ENCODE measurements at places on chromosomes 2 and 18.

- DNase-seq = no peak
Measured at GRCh38 chr2:223047260-223047761, 4.7 kb upstream of the KCNE4 start.

GRCh38 chr2:223735035-223735640 is 102.2 kb downstream of the AP1S3 start:
- no peak for DNase-seq

GRCh38 chr2:238697193-238698071 is 150.5 kb upstream of the TWIST2 start:
- DNase-seq = no peak

- no peak for DNase-seq
Measured at GRCh38 chr2:115484486-115484885, 1042.0 kb downstream of the DPP10 start.

DNA sequence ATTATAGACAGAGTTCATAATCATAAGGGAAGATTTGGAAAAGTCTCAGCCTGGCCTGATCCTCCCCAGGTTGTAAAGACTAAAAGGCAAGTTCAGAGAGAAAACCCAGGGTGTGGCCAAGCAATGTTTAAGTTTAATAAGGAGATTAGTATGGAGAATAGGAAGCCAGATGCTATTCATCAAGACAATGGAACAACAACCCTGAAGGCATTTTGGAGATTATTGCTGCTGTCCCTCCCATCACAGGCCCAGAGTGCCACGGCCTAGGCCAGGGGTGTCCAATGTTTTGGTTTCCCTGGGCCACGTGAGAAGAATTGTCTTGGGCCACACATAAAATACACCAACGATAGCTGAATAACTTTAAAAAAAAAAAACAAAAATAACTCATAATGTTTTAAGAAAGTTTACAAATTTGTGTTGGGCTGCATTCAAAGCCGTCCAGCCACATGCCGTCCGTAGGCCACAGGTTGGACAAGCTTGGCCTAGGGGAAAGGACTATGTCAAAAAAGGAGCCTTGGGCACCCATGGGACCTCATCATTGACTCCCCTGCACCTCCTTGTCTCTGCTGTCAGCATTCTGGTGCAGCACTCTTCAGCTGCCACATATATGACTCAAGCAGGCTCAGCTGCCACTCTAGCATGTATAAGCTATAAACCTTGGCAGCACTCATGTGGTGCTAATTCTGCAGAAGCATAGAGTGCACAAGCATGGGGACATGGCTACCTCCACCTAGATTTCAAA is 20.8 kb downstream of the DPP4 start:
- DNase-seq = no peak

DNA sequence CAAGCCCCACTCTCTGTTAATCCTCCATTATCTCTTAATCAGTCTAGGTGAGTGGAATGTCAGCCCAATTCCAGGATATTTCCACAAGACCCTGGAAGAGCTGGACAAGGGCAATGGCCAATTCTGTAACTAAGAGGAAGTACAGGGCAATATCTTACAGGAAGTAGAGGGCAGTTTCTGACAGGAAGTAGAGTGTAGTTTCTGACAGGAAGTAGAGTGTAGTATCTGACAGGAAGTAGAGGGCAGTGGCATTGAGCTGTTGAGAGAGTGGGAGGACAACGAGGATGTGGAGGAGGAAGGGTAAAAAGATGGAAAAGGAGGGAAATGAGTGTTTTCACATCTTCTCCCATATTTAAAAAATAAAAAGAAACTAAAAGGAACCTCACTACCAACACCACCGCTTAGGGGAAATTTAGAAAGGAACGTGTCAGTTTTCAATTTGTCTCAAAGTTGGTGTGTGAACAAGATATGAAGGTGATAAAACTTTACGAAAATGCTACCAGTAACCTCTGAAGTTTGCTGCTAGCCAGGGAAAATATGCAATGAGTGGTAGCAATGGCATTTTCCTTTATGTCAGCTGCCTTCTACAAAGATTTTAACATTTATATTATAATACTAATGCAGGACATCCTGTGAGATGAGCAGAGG is 430.9 kb upstream of the HNRNPA3 start:
- no peak for DNase-seq
